Memory B cell (primary cell): ENCODE measurements at places on chromosomes 12 and 14.

DNA sequence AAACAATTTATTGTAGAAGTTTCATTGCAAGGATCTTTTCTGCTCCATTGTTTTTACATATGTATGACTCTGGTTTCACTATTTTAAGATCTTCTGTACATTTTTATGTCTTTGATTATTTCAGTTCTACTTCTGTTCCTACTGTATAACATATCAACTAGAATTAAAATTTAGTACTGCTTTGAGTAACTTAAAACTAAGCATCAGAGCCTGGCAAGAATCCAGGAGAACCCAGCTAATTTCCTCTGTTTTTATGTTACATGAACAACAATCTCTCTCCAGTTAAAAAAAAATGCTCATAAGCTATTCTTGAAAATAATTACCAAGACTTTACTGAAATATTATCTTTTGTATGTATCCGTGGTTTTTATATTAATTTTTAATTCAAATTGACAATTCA is 370.7 kb downstream of the TMTC2 start:
- no peak for DNase-seq

- DNase-seq: no peak
Observed at GRCh38 chr12:123024819-123025391, 44.4 kb downstream of the ARL6IP4 start.

GRCh38 chr14:30078811-30079402 is 151.3 kb upstream of the PRKD1 start:
- no peak for DNase-seq

DNA sequence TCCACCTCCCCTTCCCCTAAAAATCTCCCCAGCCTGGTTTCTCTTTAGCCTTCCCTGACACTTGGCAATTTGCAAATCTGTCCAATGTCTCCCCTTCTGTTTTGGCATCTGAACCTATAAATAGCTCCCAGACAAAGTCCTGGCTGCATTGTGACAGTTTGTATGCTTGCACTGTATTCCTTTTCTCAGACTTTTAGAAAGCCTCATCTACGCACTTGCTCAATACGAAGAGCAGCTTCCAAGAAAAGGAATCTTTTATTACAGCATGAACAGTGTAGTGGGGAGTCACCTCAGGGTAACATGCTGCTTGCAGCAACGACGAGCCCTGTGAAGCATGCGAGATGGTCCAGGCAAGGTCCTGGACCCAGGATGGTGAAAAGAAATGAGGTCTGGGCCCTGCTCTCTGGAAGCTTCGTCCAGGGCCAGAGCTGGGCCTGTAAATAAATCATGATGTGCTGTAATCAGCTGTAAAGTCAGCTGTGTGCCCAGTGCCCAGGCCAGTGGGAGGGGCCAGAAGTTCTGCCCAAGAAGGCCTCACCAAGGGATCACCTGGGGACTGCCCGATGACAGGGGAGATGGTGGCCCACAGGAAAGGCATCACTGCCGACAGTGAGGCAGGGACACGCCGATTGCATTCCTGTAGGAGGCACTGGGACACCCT is 88.3 kb downstream of the RIN3 start:
- no peak for DNase-seq
